ENCODE measurements at places on chromosomes 13 and 19.
A peak's percentile ranks its signal among the peaks of the same experiment; 100 is the strongest.

- no peak for DNase-seq
These were observed 829 bp downstream of the REEP6 start for GRCh38 chr19:1491849-1492170.

DNA sequence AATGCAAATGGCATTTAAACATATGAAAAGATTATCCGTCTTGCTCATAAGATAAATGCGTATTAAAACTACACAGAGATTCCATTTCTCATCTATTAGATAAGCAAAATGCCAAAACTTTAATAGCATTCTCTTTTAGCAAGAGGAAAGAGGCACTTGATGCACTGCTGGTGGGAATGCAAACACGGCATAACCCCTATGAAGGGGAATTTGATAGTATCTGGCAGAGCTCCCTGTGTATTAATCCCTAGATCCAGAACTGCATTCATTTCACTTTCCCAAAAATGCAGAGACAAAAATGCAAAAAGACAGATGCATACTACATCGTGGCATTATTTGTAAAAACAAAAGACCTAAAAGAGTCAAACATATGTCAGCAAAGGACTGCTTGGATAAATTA, 193.6 kb upstream of the STARD13 start:
- no peak for DNase-seq

- DNase-seq = no peak
These were observed 454.5 kb downstream of the IRS2 start for GRCh38 chr13:109331898-109332297.

DNA sequence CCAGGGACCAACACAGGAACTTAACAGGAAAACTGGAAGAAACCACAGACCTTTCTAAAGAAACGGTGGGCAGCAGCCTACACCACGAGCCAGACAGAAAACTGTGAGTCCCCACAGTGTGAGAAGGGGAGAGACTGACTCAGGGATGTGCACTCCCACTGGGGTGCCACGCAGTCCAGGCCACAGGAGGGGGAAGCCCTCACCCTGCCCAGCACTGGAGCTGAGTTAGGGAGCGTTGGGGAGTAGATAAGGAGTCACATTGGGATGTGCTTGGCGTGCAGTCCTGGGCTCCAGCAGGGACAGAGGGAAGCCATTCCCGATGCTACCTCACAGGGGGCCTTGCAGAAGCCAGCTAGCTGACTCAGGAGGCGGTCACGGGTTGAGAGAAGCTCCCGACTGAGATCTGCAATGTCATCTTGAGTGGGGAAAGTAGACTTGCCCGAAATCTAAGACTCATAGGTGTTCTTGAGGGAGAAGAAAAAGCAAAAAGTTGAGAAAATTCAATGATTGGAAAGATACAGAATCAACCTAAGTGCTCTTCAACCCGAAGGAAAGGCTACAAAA, 17.3 kb downstream of the SIGLEC8 start:
- peak; percentile 47 for DNase-seq

GRCh38 chr19:5864725-5865486, 5.4 kb downstream of the FUT5 start:
- DNase-seq = no peak

GRCh38 chr19:40716031-40716481, 630 bp downstream of the COQ8B start:
- peak; percentile 50 for DNase-seq

DNA sequence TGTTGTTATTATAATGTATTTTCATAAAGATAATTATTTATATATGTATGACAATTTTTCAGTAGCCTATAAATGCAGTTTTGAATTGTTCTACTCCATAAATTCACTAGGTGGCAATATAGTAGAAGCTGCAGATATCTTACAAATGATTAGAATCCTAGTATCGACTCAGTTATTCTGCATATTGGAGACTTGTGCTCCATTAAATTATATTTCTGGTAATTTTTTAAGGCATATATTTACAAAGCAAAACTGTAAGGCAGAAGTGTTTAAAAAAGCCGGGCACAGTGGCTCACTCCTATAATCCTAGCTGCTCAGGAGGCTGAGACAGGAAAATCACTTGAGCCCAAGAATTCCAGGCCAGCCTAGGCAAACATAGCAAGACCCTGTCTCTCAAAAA, 58.7 kb downstream of the DPY19L3 start:
- no peak for DNase-seq

DNA sequence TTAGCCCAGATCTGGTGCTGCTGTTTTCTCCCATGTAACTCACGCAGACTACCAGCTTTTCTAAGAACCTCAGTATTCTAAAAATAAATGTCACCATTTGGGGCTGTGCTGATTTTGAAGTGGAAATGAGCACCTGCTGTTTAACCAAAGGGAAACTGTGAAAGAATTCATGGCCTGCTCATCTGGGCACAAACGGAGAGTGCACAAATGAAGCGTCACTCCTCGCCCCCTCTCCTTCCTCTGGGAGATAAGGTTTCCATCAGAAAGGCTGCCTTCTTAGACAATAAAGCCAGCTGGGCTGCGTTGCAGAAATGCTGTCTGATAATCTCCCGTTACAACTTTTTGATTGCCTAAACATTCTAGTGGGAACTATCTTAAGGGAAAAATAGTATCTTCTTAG, 73.7 kb upstream of the SLC15A1 start:
- no peak for DNase-seq

DNA sequence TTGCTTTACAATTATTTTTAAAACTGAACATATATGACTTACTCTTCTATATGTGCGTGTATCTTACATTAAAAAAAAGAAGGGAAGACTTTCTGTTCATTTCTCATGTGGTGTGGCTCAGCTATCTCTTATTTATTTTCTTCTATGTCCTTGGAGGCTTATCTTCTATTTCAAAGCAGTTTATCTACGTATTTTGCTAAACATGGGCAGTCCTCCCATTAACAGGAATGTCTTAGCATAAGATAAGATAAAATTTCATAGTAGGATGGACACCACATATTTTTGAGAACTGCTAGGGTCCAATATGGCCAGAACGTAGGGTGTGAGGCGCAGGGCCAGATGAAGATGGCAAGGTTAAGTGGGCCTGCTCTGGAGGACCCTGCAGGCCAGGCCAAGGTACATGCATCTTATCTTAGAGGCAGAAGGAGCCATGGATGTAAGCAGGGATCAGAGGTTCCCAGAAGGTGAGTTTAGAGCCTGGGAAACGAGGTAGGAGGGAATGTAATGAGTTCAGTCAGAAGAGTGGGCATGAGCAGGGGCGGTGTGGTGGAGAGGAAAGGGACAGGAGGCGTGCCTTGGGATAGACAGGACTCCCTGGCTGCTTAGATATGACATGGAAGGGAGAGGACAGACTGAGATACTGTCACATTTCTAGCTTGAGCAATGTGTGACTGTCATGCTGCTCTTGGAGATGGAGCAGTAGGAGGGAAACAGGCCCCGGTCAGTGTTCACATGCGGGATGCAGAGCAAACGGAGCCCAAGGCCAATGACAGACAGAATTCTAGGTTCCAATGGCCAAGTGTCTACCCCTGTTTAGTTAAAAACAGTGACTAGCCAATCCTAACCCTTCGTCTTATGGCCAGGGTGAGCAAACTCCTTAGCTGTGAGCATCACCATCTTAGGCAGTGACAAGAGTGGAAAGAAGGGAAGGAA, 68.6 kb upstream of the MEDAG start:
- DNase-seq = no peak

GRCh38 chr13:88051746-88052482, 380.7 kb downstream of the SLITRK5 start:
- no peak for DNase-seq

DNA sequence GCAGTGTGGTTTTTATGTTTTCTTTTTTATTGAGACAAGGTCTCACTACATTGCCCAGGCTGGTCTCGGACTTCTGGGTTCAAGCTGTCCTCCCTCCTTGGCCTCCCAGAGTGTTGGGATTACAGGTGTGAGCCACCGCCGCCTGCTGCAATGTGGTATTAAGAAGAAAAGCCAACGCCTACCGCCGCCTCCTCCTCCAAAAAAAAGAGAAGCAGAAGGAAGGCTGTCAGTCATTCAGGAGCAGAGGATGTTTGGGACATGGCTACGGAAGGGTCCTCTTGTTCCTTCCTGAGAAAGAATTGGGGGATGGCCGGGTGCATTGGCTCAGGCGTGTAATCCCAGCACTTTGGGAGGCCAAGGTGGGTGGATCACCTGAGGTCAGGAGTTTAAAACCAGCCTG, 1.2 kb downstream of the PPP1R37 start:
- no peak for DNase-seq

GRCh38 chr13:59024434-59024833, 1139.3 kb downstream of the DIAPH3 start:
- no peak for DNase-seq

DNA sequence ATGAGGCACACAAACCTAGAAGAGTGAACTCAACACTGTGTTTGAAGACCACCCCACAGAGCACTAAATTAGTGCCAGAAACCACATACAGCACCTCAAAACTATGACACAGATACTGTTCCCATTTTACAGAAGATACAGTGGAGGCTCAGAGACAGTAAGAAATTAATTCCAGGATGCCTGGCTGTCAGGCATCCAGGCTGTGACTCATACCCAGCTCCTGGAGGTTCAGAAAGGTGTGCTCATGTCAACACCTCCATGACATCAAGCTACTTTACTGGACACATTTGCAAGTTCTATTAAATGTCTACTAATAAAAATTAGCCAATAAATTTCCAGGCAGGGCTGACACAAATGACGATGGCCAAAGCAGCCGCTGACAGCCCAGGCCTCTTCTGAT, 176.3 kb downstream of the ABCC4 start:
- DNase-seq = no peak

GRCh38 chr19:4976401-4977298, 7.7 kb downstream of the KDM4B start:
- DNase-seq = no peak

DNA sequence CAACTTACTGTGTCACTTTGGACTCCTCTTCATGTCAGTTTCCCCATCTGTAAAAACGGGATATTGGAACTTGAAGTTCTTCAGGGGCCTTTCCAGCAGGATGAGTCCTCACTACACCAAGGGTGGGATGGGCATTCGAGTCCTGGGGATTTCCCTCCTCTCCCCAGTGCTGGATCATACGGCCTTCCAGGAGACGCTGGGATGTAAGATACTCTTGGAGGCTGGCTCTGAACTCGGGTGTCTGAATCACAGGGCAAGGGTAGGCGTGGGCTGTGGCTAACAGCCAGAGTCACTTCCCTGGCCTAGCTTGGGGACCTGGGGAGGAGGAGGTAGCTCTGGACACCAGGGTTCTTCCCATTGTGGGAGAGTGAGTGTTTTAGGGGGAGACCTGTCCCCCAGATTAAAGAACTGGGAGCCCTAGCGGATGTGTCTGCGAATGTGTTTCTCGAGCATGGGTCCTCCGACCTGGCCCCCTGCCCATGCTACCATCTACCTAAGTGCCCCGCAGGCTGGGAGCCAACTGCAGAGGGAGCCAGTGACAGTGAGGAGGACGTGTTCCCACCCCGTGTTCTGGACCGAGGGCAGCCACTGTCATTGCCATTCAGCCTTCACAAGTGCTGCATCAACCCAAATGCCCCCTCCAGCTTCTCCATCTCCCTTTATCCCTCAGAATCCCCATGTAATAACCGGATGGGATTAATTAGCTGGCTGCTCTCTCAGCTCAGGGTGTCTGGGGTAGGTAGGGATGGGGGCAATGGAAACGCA, 2.4 kb upstream of the CYTH2 start:
- no peak for DNase-seq

- DNase-seq = no peak
These were observed 259.9 kb downstream of the SLITRK1 start for GRCh38 chr13:83622422-83622784.
